ENCODE measurements at places on chromosomes 1 and 21.

- DNase-seq, result no peak
Measured at GRCh38 chr1:198889101-198889500, 250.3 kb downstream of the PTPRC start.

DNA sequence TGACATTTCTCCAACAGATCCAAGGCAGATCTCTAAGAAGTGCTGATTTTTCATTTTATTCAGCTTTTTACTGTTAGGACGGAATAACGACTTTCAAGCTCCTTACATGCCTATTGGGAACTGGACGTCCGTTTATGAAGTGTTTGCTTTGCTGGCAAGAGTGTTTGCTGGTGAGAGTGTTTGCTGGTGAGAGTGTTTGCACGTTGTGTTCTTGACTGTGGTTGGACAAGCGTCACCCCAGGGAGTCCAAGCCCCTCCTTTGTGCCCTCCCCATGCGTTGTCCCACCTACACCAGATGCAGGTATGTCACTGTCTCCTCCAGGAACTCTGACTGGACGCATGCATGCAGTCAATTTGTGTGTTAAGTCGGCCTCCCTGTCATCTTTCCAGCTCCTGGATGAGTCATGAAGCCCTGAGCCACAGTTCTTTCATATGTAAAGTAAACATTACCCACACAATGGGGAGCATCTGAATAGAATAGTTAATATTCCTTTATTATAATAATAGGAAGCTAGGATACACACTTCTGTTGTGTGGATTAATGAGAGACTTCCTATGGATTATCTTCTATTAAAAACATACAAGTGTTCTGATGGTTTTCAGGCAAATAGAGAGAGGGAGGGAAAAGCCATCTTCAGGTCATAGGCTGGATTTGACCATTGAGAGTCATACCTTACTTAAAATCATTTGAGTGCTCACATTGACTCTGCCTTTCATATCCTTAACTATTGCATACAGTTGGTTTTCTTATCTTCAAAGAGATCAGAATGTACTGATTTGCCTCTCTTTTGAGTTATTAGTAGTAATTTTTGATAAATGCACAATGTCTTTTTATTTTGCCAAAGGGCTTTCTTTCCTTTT lies 119.2 kb downstream of the GALNT2 start:
- no peak for DNase-seq

DNA sequence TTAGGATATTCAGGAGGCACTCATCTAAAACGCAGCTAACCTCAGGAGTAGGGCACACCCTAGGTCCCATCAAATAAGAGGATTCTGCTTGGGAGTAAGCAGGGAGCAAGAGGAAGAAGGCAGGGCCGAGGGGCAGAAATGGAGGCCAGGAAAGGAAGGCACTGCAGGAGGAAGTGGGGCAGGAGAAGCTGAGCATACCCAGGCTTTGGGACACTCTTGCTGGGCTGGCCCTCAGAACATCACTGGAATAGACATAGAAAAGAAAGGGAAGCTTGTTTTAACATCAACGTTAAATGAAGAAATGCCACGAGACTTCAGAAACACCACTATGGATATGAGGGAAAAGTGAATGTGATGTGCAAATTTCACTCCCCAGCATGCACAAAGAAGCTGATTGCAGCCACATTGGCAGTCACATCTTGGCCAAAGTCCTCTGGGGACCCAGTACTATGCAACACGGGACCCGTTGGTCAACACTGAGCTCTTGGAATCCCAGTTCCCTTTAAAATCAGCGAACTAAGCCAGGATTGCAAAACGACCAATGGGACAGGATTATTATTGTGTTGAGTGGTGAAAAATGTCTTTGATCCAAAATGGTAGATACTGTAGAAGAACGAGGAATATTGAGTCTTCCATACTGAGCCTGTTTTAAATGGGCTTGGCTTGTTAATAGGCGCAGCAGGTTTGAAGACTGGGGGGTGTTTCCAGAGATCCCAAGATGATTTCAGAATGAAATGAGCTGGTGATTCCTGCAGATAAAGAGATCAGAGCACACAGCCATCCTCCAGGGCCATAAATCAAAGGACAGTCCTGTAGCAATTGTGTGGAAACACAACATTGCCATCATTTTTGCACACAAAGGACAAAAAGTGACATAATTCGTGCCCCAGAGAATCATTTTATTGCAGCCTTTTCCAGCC lies 152.4 kb downstream of the TOMM20 start:
- no peak for DNase-seq

GRCh38 chr1:70090141-70090540 lies 115.2 kb downstream of the LRRC40 start:
- no peak for DNase-seq

DNA sequence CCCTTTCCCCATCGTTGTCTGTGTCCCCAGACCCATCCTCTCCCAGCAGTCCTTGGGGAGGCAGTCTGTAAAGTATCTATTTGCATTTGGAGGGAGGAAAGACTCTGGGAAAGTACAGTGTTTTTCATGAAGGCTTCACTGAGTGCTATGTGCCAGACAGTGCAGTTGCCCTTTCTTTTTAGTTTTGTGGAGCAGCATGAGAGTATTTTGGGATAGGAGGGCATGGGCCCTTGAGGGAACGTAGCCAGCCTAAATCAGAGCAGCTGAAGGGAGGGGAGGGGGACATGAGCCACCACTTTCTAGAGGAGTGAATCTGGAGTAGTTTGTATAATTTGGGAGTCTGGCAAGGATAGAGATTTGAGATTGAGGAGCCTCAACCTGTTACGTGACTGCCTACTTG lies 404.0 kb upstream of the KAZN start:
- no peak for DNase-seq

DNA sequence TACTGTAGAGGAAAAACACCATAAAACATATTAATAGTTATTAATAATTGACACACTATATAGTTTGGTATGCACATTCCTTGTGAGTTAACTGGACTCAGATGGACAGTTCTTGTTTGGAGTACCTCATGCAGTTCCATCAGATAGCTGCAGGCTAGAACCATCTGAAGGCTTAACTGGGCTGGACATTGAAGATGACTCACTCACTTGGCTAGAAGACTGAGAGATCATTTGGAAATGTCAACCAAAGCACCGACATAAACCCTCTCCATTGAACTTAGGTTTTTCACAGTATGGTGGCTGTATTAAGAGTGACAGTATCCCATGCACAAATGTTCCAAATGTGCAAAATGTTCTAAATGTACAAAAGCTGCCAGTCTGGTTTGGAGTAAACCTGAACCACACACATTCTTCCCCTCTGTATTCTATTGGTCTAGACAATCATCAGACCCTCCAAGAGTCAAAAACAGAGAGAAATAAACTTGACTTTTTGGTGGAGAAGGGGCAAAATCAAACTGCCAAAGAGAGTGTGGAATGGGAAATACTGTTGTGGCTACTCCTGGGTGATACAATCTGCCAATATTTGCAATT lies 708.4 kb downstream of the KCNT2 start:
- DNase-seq, result no peak

DNA sequence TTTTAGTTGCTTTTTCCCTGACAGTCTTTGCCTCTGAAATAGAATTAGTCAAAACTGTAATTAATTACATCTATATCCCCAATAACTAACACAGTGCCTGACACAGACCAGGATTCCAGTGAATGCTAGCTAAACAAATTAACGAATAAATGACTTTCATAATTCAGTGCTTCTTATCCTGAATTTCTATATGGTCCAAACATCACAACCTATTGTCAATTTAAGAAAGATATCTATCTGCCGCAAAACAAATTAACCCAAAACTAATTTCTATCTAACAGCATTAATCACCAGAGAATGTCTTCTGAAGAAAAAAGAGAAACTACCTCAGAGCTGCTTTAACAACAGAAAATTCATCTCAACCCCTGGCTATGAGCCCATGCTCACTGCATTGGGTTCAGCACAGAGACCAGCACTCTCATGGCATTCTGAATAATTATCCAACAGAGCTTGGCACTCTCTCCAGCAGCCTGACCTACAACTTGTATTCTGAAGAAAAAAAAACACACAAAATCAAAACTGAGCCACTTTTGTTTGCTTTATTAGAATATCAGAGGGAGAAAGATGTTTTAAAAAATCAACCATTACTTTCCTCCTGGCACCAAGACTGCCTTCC lies 547.3 kb upstream of the BEND5 start:
- no peak for DNase-seq

DNA sequence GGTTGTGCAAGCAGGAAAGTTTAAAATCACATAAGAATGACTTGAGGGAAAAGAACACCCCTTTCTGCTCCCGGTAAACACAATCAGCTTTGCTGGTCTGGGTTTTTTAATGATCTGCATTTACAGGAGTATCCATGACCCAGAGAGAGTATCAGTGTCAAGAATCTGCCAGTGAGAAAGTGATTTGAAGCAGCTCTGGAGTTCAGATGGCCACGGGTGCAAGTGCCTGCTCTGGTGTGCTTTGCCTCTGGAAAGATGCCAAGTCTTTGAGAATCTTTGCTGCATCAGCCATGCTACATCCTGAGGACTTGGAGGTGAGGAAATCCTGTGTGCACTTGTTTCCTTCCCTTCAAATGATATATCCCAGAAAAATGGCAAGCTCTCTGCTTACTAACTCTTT lies 18.6 kb upstream of the MYSM1 start:
- DNase-seq, result no peak

- no peak for DNase-seq
Measured at GRCh38 chr1:107293901-107294613, 153.2 kb downstream of the NTNG1 start.

GRCh38 chr1:84236256-84236655 lies 65.3 kb upstream of the SAMD13 start:
- no peak for DNase-seq

DNA sequence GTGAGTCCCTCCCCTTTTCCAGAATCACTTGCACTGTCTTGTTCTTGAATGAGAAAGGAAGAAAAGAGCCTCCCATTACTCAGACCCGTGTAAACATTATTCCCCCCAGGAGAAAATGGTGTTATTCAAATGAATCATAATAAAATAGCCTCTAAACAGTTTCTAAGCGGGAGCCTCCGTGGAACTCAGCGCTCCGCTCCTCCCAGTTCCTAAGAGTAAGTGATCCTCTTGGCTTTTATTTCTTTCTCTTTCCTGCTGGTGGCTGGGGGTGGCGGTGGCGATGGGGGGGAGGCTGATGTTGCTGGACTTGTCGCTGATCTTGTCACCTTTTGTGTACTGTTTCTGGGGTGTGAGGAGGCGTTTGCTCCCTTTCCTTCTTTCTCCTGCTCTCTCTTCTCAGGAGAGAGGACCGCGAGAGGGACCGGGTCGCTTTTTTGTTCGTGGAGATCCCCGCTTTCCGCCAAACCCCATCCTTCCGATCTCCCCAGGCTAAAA lies 781 bp downstream of the PROX1 start:
- DNase-seq, result no peak

GRCh38 chr1:20837554-20838192 lies 50.6 kb upstream of the HP1BP3 start:
- DNase-seq, result no peak

DNA sequence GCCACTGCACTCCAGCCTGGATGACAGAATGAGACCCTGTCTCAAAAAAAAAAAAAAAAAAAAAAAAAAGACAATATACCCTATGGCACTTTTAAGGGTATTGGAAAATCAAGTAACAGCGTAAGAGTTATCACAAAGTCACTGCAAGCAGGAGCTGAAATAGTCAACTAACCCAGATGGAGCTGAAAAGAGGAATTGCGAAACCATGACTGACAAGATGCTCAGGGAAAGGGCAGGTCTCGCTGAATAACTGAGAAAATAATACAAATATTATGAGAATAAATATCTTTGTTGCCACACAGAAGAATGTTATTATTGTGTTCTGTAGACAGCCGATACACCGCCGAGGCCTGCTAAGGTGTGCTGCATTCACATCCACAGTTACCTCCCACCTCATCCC lies 17.8 kb downstream of the HLCS start:
- no peak for DNase-seq

- DNase-seq, result no peak
Measured at GRCh38 chr1:206544562-206545257, 37.4 kb downstream of the RASSF5 start.

- no peak for DNase-seq
Measured at GRCh38 chr1:18936814-18937481, 19.5 kb downstream of the IFFO2 start.

- no peak for DNase-seq
Measured at GRCh38 chr1:30478283-30478682, 245.1 kb downstream of the MATN1 start.

- no peak for DNase-seq
Measured at GRCh38 chr21:35529171-35529863, 480.2 kb upstream of the RUNX1 start.

GRCh38 chr1:214446772-214447556 lies 104.4 kb downstream of the PTPN14 start:
- DNase-seq, result no peak

- no peak for DNase-seq
Measured at GRCh38 chr1:26950602-26951001, 9.7 kb downstream of the KDF1 start.

GRCh38 chr1:88801575-88802208 lies 89.7 kb downstream of the GTF2B start:
- DNase-seq, result no peak

DNA sequence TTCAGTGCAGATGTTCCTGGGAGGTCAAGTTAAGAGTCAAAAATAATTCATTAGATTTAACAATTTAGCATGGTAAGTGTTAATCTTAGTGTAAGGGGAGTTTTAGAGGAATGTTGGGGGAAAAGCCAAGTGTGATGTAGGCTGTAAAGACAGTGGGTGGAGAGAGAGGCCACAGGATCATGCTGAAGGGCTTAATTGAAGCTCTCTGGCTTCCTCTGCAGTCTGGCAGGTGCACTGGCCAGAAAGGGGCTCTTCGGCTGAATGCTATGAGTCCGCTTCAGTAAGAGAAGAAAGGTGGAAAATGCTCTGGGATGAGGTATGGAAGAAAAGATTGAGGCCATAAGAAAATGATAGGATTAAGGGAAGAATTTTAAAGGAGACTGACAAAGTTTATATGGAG lies 3.0 kb downstream of the BRDT start:
- no peak for DNase-seq

- DNase-seq, result no peak
Measured at GRCh38 chr1:100622506-100622905, 84.6 kb downstream of the GPR88 start.

DNA sequence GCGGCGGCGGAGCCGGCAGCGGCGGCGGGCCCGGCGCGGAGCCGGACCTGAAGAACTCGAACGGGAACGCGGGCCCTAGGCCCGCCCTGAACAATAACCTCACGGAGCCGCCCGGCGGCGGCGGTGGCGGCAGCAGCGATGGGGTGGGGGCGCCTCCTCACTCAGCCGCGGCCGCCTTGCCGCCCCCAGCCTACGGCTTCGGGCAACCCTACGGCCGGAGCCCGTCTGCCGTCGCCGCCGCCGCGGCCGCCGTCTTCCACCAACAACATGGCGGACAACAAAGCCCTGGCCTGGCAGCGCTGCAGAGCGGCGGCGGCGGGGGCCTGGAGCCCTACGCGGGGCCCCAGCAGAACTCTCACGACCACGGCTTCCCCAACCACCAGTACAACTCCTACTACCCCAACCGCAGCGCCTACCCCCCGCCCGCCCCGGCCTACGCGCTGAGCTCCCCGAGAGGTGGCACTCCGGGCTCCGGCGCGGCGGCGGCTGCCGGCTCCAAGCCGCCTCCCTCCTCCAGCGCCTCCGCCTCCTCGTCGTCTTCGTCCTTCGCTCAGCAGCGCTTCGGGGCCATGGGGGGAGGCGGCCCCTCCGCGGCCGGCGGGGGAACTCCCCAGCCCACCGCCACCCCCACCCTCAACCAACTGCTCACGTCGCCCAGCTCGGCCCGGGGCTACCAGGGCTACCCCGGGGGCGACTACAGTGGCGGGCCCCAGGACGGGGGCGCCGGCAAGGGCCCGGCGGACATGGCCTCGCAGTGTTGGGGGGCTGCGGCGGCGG lies 1.0 kb downstream of the ARID1A start:
- no peak for DNase-seq

- DNase-seq, result no peak
Measured at GRCh38 chr1:85550784-85551516, 29.6 kb upstream of the CCN1 start.
